ENCODE measurements at places on chromosomes 16 and 17.

- DNase-seq, result no peak
Measured at GRCh38 chr17:16171613-16172012, 43.7 kb downstream of the NCOR1 start.

GRCh38 chr16:71933913-71934695 lies 38.8 kb downstream of the IST1 start:
- peak; percentile 61 for DNase-seq

DNA sequence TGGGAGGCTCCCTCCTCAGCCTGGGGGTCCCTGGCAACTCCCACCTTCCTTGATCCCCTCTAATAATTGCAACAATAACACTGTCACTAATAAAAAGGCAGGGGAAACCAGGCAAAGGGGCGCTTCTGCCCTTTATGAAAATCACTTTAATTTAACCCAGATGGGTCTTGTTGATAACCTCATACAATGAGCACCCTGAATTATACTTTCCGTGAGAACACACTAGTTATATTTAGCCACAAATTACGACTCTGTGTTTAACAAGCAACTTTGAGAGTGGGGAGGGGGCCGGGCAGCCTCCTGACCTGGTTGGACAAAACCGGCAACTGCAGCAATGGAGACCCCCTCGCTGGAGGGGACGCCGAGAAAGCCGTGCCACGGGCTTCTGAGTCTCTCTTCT lies 5.7 kb upstream of the BAHCC1 start:
- DNase-seq, result no peak

DNA sequence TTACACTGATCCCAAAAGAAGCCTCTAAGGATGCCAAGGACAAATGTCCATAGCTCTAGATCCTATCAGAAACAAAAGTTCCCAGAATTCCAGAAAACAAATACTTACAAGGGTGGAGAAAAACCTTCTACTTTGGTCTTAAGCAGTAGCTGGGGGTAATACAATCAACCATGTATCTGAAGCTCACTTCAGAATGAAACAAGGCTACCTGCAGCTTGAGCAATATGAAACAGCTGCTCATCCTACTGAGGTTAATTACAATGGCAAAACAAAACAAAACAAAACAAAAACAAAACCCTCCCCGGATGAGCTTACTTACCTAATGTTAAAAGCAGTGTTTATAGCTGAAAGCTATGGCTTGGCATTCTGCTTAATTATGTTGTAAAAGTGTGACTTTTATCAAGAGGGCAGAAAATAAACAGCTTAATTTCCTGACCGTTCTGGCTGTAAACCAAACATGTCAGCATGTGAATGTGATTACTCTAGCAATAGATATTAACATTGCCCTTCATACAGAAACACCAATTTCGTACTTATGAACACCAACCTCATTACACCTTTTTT lies 10.5 kb downstream of the PDZD9 start:
- DNase-seq, result no peak

- DNase-seq, result peak; percentile 43
Measured at GRCh38 chr17:3870871-3871306, 22.0 kb downstream of the CAMKK1 start.

DNA sequence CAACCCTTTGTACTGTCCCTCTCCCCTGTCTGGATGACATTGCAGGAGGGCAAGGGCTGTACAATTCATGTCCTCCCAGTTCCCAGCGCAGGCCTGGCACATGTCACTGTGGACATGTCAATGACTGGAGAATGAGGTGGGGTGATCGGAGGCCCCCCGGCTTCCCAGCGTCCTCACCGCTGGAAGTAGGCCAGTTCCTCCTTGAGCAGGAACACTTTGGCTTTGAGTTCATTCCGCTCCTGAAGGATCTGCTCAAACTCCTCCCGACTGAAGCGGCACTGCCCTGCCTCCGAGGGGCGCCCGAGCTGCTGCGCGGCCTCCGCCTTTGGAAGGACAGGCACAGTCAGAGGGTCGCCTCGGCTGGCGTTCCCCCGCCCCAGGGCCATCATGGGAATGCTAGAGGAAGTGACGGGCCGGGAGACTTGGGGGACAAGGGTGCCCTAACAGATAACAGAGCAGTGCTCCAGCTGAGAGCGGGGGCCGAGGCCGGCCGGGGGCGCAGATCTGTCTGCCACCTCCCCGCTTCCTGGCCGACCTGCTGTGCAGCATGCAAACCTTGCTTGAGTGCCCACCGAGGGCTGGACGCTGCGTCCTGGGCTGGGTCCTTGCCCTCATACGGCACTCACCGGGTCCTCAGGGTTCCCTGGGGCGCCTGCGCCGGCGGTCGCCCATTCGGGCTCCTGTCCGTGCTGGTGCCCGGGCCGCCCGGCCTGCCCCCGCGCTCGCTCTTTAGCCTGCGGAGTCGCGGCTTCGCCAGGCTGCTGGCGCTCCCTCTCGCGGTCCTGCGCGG lies 1.3 kb downstream of the RILP start:
- DNase-seq, result no peak

DNA sequence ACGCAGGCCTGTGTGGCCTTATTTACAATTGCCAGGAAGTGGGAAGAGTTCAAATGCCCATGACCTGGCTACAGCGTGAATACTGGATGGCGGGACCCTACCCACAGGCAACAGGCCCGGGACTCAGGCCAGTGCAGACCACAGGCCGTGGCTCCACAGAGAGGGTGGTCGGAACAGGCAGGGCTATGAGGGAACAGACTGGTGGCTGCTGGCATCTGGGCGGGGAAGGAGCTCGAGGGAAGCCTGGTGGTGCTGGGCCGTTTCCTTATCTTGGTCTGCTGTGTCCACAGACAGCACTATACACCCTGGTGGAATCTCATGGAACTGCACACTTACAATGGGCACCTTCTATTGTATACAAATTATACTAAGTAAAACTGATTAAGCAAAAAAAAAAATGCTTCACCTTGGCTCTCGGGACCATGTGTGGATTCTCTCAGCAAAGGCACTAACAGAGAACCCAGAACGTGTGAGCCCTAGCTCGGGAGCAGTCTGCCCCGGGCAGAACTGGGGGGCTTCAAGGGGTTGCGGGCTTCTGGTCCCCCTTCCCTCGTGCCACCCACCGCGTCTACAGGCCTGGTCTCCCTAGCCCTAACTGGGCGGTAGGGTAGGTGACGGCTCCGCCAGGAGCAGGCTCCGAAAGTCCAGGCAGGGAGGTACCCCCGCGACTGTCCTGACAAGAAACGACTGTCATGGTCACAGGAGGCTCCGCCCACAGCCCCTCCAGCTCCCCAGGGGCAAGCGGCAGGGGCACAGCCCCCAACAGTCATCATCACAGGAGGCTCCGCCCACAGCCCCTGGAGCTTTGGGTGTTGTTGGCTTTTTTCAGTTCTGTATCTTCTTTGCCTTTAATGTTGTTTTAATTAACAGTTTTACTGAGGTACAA lies 21.8 kb downstream of the CEP131 start:
- DNase-seq, result peak; percentile 68

DNA sequence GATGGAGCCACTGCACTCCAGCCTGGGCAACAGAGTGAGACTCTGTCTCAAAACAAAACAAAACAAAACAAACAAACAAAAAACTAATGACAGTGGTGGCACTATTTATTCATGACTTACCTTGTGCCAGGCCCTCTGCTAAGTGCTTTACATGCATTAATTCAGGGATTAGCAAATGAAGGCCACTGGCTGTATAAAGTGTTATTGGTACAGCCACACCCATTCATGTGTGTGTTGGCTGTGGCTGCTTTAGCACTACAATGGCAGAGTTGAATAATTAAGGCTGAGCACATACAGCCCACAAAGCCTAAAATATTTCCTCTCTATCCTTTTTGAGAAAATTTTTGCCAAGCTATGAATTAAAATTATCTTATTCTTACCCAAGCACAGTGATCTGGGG lies 531.8 kb upstream of the CDH5 start:
- no peak for DNase-seq

DNA sequence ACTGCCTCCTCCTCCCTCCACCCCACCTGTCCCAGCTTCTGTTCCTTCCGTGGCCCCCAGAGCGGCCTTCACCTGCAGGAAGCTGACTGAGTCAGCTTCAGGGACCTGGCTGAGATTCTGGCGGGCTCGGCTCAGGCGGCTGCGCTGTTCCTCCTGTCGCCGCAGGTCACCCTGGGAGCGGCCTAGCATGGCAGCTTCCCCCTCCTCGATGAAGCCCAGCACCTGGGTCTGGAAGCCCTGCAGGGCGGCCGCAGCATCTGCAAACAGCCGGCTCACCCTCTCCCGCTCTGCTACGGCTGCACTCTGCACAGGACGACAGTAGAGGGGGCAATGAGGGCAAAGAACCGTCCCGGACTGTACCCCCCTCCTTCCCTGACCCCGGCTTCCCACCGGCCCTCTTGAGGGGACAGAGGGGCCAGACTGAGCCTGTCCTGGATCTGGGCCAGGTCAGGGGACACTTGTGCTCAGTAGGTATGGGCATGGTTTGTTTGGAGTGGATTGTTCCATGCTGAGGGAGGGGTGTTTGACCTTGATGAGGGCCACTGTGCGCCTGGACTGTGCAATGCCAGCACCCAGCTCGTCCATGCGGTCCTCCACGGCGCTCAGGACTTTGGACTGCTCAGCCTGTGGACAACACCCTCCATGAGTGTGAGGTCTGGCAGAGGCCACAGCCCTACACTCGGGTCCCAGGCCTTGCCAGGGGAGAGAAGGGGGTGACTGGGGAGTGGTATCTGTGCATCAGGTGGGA lies 2.0 kb downstream of the TRIM47 start:
- no peak for DNase-seq

GRCh38 chr17:45406107-45406506 lies 26.6 kb downstream of the ARHGAP27 start:
- no peak for DNase-seq

DNA sequence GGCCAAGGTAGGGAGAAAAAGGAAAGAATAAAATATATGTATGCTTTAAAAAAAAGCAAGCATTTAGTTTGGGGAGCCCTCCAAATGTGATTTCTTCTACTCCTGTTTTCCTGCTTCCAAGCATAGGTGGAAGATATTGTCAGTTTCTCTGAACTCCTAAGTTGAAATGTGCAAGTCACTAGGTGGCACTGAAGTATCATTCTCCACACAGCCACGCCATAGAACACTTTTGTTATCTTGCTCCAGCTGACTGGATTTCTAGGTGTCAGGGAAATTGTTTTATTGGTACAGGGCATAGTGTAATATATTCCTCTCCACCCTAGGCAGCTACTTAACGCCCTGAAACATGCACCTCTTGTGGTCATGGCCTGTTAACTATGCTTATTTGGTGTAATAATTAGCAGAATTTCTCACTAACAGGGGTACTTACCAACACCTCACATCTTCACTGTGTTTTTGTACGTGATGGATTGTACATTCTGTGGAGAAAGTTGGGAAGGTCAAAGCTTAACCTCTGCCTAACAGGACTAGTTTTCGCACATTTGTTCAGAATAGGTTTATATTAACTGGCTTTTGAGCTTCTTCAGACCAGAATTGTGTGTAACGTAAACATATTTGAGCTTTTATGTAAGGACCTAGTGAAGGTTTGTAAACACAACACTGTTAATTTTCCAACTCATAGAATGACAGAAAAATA lies 69.3 kb downstream of the FTO start:
- DNase-seq, result peak; percentile 80

- DNase-seq, result peak; percentile 26
Measured at GRCh38 chr16:56909527-56909979, 22.4 kb upstream of the HERPUD1 start.

DNA sequence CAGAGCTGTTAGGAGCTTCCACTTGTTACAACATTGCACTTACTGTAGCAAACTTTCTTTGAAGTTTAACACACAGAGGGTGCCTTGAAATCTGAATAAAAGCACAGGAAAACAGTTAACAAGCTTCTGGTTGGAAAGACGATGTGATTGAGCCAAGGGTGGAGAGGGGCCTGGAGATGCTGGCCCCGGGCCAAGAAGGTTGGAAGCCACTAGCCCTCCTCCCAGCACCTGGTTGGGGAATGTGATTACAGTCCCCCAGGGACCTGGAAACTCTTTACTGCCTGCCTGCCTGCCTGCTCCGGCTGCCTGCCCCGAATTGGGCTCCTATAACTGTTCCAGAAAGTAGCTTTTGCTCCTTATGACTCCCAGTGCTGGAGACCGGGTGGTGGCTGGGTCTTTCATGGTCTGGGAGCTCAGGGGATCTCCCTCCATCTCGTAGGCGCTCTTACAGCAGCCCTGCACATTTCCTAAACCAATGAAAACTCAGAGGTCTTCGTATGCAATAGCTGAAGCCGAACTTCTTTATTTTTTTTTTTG lies 48.0 kb upstream of the ZFHX3 start:
- no peak for DNase-seq

DNA sequence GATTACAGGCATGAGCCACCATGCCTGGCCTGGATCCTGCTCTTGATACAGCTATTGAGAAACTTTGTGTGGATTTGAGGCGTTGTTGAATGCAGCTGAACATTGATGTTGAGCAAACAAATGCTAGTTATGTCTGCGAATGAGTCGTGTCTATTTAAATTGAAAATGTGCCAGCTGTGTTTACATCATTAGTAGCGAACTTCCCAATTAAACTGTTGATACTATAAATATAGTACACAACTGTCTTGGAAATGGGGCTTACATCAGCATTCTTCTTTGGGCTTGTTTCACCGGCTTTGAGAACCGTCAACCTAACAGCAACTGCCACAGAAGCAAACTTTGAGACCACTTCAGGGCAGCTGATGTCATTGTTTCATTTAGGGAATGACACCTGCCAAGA lies 251.9 kb downstream of the RBFOX1 start:
- no peak for DNase-seq

DNA sequence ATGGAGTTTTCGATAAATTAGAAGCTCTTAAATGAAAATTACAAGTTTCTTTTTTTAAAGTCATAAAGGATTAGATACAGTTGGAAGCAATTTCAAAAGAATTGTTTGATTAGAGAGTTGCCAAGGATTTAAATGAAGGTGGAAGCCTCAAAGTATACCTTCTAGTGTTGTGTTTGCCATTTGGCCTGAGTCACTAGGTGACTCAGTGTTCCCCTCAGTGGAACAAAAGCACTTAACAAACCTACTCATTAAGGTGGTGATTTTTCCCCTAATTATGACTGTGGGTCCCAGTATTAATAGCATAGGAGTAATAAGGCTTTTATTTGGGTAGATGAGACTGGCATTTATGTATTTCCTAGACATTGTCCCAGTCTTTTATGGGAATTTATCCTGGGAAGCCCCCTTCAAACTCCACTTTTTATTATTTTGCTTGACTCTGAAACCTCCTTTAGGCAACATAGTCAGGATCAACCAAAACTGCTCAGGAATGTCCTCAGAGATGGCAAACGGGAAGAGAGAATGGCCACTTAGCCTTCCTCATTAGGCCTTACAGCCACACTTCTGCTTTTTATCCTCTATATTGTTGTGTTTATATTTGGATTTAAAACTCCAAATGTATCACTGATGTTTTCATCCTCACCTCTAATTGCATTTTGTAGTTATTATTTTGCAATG lies 161.0 kb downstream of the FTO start:
- DNase-seq, result peak; percentile 77

- DNase-seq, result no peak
Measured at GRCh38 chr16:88436796-88437195, 16.3 kb upstream of the ZFPM1 start.

GRCh38 chr17:6812295-6812694 lies 19.2 kb downstream of the TEKT1 start:
- no peak for DNase-seq

GRCh38 chr16:62408760-62409159 lies 372.5 kb upstream of the CDH8 start:
- no peak for DNase-seq

GRCh38 chr17:62601471-62601870 lies 26.0 kb upstream of the MRC2 start:
- DNase-seq, result no peak

Data from fibroblast of lung (primary cell).